GM12892 (cell line): ENCODE measurements at places on chromosomes 2 and 18.

GRCh38 chr2:134420259-134420658 is 166.4 kb downstream of the MGAT5 start:
- no peak for DNase-seq

- DNase-seq, result no peak
Measured at GRCh38 chr2:63514237-63514716, 74.0 kb downstream of the WDPCP start.

DNA sequence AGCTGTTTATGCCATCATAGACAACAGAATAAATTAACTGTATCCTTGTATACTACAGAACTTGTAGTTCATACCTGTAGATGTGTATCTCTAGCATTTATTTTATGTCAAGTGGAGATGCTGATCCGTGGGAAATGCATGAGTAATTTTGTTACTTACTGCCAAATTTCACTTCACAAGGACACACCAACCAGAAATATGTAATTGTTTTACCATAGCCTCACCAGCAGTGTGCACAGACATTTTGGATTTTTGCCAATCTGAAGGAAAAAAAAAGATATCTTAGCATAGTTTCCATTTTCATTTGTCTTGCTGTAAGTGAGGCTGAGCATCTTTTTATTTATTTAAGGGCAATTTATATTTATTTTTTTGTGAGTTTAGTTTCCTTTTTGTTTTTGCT is 265.1 kb upstream of the OSR1 start:
- DNase-seq, result no peak

DNA sequence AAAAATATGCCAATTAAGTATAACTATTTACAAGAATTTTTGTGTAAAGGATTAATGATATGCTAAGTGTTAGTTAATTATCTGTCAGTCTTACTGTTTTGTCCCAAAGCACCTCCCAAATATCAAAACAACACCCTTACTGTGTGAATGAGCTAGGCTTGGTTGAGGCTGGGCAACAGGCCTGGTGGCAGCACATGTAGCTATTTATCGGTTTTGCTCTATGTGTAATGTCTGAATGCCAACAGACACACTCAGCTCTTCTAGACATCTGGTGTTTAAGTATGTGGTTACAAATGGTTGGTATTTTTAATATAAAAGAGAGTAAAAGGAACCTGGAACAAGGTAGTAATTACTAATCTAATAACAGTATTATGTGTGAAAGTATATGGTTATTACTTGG is 175.3 kb downstream of the RAB3GAP1 start:
- no peak for DNase-seq

GRCh38 chr2:204452464-204453023 is 92.7 kb upstream of the PARD3B start:
- no peak for DNase-seq
